Stimulated activated CD4-positive, alpha-beta T cell treated with anti-CD3 and anti-CD28 coated beads, Interleukin-4, amount 100 ng/mL, for 24 hours (primary cell): ENCODE measurements at places on chromosomes 13 and 19.

- DNase-seq, result no peak
Measured at GRCh38 chr19:11274533-11275086, 12.3 kb upstream of the DOCK6 start.

- DNase-seq, result no peak
Measured at GRCh38 chr19:56838909-56839651, 1.4 kb downstream of the PEG3 start.

GRCh38 chr13:93238711-93239110, 12.1 kb downstream of the GPC6 start:
- DNase-seq, result no peak

DNA sequence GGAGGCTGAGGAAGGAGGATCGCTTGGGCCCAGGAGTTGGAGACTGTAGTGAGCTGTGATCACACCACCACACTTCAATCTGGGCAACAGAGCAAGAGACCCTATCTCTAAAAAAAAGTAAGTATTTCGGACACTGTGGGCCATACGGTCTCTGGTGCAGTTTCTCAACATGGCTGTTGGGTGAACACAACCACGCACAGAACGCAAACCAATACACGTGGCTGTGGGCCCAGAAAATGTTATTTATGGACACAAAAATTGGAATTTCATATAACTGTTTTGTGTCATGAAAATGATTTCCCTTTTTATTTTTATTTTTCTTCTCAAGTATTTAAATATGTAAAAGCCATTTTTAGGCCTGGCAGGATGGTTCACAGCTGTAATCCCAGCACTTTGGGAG, 19.5 kb downstream of the LDLR start:
- DNase-seq, result no peak

- peak; percentile 50 for DNase-seq
Measured at GRCh38 chr19:3618144-3618810, 8.3 kb downstream of the CACTIN start.

GRCh38 chr13:19059016-19059780, 122.4 kb downstream of the TUBA3C start:
- no peak for DNase-seq

DNA sequence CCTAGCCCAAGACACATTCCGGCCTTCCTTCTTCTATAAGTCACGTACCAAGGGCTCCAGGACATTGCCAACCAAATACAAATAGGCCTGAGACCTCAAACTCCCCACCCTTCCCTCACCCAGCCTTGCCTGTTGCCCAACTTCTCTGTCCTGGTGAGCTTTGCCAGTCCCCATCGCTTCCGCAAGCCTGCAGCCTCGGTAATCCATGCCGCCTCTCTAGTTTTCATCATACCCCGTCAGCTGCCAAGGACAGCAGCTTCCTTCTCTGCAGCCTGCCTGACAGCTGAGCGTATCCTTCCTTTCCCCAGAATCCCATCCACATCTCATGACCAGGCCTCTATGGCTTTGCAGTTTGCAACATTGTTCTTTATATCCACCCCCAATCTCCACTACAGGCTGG, 36.6 kb upstream of the POMP start:
- no peak for DNase-seq

- no peak for DNase-seq
Measured at GRCh38 chr19:54526972-54527371, 24.3 kb downstream of the LAIR2 start.

GRCh38 chr13:24724714-24725113, 39.3 kb upstream of the RNF17 start:
- DNase-seq, result no peak

GRCh38 chr13:40170091-40170490, 496.4 kb downstream of the FOXO1 start:
- no peak for DNase-seq

DNA sequence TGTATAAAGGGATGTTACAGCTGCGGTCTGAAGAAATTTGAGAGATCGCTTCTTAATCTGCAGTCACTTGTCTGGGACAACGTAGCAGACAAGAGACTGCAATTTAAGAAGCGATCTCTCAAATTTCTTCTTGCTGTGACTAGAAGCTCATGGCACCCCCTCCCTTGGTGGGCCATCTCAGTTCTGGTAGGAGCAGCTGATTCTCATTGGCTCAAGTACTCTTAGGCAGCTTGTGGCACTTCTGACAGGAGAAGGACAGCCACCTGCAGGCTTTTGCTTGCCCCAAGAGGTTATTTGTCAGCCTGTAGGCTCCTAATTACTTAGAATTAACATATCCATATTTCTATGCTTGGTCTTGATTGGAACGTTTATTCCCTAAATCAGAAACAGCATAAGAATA, 503.0 kb downstream of the DCT start:
- no peak for DNase-seq

- DNase-seq, result no peak
Measured at GRCh38 chr13:80116107-80116506, 224.8 kb downstream of the SPRY2 start.

DNA sequence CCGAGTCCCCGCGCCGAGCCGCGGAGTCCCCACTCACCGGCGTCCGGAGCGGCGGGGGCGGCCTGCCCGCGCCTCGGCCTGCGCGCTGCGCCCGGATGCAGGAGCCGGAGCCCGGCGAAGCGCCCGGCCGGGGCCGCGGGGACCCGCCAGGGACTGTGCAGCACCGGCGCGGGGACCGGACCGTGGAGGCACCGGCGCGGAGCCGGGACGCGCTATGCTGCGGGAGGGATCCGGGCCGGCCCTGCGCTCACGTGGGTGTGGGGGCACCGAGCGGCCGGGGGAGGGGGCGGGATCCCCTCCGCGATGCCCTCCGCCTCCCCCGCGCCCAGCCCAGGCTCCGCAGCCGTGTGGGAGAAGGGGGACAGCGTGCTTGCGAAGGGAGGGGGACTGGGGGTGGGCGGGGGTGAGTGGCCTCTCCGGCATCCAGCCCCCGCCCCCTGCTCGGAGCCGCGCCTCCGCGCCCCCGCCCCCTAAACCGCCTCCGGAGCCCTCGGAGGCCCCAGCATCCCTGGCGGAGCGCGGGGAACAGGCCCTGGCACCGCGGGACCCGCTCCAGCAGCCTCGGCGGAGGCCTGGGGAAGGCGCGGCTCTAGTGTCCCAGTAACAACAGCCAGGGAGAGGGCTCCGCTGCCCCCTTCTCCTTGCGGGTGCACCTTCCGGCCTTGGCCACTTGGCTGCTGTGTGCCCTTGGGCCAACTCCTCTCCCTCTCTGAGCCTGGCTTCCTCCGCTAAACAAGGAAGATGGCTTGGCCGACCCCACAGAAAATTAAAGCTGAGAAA, at the start of gene SLC1A6:
Gene SLC1A6 (minus strand): TSS at position 389 of the 780 bp plus-strand sequence. CDS start 6,954 bp downstream, outside the sequence.
- no peak for DNase-seq

DNA sequence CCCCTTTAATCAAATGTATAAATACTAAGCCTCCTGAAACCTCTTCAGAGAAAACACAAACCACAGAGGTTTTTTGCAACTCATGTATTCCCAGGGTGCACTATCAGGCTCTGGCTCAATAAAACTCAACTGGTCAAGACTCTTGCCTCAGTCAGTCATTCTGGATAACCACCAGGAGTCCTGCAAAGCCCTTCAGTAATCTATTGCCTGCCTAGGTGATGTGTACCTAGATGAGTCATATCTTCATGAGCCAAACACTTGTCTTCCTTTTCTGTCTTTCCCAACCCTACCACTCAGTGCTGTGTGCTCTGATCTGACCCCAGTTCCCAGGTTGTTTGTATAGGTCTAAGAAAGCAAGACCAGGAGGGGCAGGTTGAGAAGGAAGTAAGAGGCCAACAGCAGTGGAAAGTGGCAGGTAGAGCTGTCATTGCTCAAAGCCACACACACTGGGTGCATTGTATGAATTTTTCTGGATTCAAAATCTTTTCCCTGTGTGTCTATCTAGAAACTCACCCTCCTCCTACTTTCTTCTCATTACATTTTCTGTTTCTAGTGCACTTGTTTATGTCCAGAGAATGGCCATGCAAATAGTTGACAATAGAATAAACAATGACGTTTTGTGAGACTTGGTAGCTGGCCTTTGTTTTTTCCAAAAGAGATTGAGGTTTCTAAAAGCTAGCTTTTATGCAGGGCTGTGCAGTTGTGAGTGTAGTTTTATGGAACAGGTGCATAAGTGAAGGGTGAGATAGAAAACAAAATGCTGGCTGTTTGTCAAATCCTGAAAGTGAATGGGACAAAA, 48.1 kb downstream of the PSG1 start:
- DNase-seq, result no peak

DNA sequence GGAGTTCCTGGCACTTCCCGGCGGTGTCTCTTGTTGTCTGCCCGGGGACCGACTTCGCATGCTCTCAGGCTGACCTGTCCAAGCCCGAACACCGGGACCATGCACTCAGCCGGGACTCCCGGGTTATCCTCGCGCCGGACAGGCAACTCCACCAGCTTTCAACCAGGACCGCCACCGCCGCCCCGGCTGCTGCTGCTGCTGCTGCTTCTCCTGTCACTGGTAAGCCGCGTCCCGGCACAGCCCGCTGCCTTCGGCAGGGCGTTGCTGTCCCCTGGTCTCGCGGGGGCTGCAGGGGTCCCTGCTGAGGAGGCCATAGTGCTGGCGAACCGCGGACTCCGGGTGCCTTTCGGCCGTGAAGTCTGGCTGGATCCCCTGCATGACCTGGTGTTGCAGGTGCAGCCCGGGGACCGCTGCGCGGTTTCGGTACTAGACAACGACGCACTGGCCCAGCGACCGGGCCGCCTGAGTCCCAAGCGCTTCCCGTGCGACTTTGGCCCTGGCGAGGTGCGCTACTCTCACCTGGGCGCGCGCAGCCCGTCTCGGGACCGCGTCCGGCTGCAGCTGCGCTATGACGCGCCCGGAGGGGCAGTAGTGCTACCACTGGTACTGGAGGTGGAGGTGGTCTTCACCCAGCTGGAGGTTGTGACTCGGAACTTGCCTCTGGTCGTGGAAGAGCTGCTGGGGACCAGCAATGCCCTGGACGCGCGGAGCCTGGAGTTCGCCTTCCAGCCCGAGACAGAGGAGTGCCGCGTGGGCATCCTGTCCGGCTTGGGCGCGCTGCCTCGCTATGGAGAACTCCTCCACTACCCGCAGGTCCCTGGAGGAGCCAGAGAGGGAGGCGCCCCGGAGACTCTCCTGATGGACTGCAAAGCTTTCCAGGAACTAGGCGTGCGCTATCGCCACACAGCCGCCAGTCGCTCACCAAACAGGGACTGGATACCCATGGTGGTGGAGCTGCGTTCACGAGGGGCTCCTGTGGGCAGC, 661 bp downstream of the FREM2 start:
- DNase-seq, result no peak

DNA sequence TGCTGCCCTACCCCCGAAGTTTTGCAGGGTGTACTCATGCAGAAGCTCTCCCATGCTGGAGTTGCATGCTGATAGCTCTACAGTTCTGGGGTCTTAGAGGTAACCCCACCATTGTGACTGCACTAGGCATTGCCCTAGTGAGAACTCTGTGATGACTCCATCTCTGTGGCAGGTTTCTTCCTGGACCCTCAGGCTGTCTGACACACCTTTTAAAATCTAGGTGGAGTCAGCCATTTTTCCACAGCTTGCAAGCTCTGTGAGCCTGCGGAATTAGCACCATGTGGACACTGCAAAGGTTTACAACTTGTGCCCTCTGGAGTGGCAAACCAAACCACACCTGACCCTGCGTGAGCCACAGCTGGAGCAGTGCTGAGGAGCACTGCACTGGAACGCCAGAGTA, 636.2 kb upstream of the SPRY2 start:
- no peak for DNase-seq

DNA sequence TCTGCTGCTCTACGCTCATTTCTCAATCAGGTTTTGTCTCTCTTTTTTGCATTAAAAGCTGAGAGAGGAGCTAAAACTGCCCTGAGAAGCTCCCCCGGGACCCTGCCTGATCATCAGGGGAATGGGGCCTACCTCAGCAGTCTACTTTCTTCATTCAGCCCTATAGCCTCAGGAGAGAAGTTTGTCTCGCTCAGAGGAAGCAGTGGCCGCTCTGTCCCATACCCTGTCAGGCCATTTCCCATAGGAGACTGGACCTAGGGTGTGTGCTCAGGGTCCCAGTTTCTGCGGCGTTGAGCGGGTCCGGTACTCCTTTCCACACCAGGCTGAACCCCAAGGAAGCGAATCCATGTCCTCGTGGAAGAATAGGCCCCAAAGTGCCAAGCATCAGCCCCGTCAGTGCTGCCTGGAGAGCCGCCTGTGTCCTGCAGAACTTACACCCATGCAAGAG, 21.7 kb downstream of the UBE2L5 start:
- DNase-seq, result no peak

GRCh38 chr13:73189776-73190175, 131.0 kb downstream of the KLF5 start:
- DNase-seq, result no peak

DNA sequence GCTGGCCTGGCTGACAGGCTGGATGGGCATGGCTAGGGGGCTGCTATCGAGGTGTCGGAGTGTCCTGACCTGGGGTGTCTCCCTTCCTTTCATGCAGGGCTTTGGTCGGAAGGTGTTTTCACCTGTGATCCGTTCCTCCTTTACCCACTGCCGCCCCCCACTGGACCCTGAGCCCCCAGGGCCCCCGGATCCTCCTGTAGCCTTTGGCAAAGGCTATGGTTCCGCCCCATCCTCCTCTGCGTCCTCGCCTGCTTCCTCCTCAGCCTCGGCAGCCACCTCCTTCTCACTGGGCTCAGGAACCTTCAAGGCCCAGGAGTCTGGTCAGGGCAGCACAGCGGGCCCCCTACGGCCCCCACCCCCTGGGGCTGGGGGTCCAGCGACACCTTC, 11.8 kb upstream of the PRR19 start:
- no peak for DNase-seq

DNA sequence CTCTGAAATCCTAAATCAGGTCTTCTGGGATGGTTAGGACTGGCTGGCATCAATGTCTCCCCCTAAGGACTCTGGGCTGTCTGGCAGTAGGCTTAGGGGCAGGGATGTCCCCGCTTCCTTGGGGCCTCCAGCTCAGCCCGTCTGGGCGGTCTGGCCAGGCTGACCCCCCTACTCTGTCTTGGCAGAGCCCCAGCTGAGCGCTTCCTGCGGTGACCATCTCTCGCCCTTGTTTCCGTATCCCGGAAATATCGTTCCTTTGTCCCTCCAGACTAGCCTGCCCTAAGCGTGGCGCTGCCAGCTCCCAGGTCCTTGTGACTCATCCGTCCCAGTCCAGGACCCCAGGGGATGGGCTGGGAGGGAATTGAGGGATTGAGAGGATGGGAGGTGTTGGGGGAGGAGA, 11.3 kb downstream of the GTPBP3 start:
- no peak for DNase-seq

DNA sequence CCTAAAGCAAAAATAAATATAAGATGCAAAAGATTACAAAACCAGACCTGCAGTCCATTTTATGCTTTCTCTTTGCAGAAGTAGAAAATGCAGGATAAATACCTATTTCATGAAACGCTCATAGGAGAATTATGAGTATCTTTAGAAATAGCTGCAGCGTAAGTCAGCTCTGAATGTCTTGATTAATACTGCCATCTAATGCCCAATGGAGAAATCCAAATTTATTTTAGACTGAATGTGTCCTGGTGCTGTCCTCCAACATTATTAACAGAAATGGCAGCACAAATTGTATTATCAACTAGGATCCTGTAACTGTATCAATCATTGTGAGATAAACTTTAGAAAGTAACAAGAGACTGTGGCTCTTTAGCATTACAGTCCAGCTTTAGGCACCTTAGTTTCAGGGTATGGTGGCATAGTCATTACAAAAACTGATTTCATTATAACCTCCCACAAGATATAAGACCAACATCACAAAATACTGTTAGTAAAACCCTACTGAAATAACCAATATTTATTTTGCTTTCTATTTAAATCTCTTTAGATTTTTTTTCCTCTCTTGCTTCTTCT, 162.1 kb upstream of the MIR17HG start:
- no peak for DNase-seq

- no peak for DNase-seq
Measured at GRCh38 chr13:98707281-98707999, 45.0 kb downstream of the SLC15A1 start.

GRCh38 chr19:47155148-47155547, 24.5 kb downstream of the SAE1 start:
- DNase-seq, result no peak
